Upper lobe of left lung (tissue), 6 donors: ENCODE measurements at places on chromosomes 13 and 19. TPM values are rescaled to one million over a fixed set of nuclear protein-coding genes. Genes with fewer than 3 reads are reported as not detected.

VAV1 gene
- total RNA-seq: 42.1 TPM

OPA3 gene
- 14.3 TPM for total RNA-seq

FAAP24 gene
- total RNA-seq: not detected

CD37 gene
- 122 TPM for total RNA-seq

FPR2 gene
- 31.8 TPM for total RNA-seq

INAFM1 gene
- total RNA-seq: 6.5 TPM

EPN1 gene
- total RNA-seq: 146 TPM

DNA sequence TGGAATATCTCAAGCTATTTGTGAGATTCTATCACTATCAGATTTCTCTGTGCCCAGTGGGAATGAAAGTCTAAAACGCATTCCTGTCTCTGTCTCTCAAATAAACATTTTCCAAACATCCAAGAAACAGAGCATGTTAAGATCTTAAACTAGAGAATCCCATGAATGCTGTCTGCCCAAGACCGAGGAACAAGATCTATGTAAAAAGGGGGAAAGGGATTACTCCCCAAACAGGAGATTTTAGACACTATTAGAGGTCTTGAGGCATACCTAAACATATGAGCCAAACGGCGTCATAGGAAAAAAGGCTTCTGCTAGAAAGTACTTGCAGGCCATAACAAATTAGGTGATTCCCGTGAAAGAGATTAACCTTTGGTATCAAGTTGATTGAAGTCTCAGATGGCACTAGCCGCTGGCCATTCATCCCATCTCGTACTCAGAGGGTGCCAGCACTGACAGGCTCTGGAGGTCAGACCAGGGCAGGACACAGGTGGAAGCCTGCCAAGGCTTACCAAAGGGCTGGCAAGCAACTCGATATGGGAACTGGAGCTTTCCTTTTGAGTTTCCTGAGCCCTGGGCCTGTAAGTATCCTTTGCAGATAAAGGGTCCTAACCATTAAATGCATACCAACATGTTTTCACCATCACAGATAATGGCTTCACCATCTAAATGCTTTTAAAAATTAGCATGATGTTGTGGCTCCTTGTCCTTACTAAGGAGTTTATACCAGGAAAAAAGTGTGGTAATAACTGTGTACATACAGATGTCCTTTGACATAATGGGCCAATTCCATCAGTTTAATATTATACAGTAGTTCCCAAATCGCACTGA lies 225.2 kb downstream of the FOXO1 start:
- DNase-seq: peak; percentile 66

DNA sequence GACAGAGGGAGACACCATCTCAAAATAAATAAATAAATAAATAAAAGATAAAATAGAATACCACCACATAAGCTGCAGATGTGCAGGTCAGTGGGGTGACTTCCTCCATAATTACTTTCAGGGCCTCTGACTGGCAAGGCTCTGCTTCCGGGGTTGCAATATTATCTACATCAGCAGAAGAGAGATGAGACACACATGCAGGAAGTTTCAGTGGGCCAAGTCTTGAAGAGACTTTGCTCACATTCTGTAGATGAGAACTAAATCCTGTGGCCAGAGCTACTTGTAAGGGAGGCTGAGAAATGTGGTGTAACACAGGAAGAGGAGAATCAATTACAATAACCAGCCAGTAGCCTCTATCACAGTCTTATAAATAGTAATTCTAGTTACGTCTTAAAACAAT lies 89.9 kb upstream of the MAB21L1 start:
- no peak for DNase-seq

DNA sequence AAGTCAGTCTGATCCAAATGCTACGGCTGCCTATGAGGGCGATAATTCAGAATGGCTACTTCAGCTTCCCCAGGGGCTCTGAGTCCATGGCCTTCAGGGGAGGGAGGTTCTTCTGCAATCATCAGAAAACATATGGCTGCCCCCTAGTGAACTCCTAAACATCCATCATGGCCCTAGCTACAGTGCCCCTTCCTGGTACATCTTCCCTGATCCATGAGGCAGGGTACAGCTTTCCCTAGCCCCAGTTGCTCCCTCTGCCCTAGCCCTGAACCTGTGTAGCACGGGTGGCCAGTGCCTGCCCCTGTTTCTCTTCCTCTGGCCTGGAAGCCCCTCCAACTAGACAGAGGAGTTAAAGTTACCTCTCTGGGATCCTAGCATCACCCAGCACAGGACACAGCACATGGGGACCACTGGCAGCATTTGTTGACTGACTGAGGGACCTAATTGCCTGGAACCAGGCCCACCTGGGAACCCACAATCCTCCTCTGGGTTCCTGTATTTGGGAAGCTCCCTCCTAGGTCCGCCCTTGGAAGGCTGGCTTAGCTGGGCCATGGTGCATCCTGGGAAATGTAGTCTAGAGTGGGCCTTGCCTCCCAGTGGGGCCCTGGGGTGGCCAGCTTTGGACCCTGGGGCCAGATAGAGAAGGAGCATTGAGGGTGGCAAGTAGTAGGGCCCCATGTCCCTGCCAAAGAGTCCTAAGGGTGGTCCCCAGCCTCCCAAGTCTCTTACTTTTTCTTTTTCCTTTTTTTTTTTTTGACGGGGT lies 17.7 kb upstream of the SEMA6B start:
- DNase-seq: no peak

GRCh38 chr19:12806242-12807081 lies at the start of gene RNASEH2A:
Gene RNASEH2A (plus strand): TSS chr19:12806584. CDS start chr19:12806674, 90 bp downstream.
- peak; percentile 93 for DNase-seq

DNA sequence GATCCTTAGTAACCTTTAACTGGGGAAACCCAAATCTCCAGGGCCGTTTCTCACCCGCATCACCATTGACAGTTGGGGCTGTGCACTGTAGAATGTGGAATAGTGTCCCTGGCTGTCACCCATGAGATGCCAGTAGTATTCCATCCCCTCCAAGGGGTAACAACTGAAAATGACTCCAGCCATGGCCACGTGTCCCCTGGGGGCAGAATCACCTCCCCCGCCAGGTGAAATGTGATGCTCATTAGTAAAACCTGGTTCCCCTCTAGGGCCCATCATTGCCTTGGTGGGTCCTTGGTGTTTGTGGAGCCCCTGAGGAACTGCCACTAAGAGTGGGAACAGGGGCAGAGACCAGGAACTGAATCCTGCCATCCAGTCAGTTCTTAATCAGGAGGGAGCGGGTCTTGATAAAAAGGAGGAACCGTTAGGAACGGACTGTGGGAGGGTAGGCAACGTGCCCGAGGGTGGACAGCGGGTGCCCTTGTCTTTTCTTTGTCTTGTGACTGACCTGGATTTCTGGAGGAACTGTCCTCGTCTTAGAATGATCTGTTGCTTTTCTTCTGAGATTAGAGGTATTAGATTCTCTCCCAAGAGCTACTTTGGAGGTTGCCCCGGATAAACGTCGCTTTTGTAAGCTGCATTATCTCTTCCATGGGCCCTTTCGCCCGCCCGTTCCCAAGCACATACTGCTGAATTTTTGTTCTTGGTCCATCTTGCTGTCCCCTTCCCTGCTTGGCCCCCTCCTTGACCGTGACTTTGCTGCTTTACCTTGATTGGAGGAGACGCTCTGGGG lies 3.5 kb downstream of the MYO9B start:
- peak; percentile 31 for DNase-seq

DNA sequence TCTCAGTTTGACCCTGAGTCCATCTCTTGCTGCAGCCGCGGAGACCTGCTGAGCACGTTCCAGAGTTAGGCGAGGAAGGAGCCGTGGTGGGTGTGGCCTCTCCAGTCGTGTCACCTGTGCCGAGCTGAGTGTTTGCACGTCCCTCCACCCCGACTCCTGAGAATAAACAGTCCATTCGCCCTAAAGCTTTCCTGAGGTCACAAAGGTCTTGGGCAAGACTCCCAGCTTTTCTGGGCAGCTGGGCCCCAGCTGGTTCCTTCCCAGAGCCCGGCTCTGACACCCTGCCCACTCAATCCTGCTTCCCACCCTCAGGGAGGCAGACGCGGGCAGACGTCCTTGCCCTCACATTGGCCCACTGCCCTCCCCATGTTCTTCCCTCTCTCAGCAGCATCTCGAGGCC lies 142.2 kb downstream of the KCTD15 start:
- no peak for DNase-seq

DNA sequence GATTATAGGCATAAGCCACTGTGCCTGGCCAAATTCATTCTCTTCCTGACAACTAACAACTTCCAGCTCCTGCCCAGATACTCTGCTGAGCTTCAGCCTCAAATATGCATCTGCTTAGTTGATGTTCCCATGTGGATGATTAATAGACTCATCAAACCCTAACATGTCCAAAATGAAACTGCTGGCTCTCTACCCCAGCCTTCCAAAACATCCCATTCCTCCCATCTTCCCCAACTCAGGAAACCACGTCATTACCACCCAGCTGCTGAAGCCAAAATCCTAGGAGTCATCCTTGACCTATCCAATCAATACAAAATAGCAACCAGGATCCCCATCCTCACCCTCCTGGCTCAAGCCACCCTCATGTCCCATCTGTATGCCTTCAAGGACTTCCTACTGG lies 20.9 kb downstream of the POU2F2 start:
- DNase-seq: no peak

GRCh38 chr13:98974053-98974452 lies 3.8 kb downstream of the DOCK9 start:
- no peak for DNase-seq

DNA sequence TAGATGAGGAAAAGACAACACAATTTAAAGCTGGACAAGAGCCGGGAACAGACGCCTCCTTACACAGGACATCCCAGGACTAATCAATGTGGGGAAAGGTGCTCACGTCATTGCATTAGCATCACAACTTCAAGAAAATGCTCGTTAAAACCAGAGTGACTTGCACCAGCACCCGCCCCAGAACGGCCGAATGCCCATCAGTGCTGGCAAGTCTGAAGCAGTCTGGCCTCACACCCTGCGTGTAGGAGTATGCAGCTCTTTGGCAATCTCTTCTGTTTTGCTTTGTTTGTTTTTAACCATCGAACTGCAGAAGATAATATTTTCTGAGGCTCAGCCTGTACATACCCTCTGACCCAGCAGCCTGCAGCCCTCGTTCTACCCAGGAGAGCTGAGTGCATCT lies 44.8 kb upstream of the LDLR start:
- DNase-seq: no peak

DNA sequence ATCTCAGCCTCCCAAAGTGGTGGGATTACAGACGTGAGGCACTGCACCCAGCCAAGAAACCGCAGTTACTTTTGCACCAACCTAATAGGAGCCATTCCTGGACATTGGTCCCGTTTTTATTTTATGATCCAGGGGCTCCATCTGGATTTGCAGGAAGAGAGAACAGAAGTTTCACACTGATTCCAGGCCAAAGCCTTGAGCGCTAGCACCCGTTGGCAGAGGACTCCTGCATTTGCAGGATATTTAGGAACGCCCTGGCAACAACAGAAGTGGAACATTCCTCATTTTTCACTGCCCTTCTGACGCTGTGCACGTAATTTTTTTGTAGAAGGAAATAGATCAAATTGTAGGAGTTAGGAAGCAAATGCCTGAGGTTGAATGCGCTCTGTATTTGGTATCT lies 11.7 kb upstream of the SULT2A1 start:
- DNase-seq: no peak

DNA sequence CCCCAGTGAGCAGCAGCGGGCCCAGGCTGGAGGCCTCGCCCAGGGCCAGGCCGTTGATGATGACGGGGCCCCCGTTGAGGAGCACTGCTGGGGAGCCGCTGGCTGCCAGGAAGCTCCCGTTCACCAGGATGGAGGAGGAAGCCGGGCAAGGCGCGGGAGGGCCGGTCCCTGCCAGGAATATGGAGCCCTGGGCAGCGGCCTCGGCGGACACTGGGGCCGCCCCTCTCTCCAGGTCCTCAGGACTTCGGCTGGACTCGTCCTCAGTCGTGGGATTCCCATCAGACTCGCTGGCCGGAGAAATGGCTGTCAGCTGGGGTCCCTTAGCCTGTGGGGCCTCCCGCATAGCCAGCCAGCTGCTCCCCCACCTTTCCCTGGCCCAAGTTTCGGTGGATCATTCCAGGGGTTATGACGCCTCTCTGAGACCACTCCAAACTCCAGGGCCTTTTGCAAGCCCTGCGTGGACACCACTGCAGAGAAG lies 2.1 kb downstream of the SIX5 start:
- no peak for DNase-seq

DNA sequence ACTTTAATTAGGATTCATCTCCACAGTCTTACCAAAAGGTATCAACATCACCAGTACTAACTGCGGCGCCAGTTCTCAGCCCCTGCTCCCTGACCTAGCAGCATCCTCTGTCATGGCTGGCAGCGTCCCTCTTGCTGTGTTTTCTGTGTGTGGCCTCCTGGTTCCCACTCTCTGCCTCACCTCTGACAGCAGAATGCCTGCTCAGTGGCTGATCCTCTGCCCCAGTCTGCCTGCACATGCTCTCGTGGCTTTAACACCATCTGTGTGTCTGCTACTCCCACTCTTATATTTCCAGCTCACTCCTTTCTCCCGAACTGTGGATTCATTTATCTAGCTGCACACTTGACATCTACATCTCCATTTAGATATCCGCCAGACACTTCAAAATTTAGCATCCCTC lies 341.5 kb downstream of the MTUS2 start:
- DNase-seq: no peak
